Stromal cell of bone marrow (primary cell): ENCODE measurements at places on chromosomes 3 and 15.

DNA sequence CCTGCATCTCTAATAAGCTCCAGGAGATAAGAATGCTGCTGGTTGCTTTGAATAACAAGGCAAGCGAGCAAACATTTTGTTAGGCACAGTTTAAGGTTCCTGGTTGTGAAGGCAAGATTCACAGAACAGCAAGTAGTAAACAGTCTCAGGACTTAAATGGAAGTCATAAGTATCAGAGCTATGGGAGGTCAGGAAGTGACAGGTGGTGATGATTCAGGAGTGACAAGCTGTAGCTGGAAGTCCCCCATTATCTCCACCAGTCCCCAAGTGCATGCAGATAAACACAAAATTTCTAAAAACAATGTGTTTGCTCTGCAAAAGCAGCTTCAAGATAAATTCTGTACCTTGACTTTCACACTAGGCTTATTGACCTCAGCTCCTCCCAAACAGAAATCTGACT, 3.3 kb downstream of the FETUB start:
- no peak for DNase-seq

DNA sequence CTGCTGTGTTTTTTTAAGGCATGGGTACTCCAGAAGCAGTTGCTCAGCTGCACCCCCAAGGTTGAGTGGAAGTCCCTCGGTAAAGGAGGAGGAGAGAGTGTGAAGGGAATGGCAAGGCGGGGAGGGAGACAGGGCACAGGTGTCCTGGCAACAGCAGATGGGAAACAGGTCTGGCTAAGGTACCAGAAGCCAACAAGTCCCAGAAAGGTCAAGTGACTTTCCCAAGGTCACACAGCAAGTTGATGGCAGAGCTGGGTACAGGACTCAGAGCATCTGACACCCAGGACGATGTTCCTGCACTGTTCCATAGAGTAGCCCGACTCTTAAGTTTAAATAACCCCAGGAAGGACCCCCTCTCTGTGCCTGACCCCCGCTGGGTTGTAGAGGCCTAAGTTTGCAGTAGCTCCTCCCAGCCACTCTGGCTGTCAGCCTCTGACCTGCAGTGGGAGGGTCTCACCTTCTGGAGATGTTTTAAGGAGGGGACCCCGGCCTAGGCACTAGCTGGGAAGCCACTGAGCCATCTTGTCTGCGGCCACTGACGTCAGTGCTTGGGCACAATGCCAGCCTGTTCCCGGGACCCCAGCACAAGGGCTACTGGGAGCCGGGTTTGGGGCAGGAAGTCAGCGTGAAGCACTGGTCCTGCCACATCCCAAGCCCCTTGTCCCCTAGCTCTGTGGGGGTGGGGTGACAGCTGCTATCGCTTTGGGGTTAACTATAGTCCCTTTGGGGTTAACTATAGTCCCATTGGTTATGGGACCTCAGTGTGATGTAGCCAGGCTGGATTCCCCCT, 10.5 kb downstream of the CSK start:
- no peak for DNase-seq

GRCh38 chr15:77749236-77749997, 116.7 kb upstream of the LINGO1 start:
- no peak for DNase-seq

DNA sequence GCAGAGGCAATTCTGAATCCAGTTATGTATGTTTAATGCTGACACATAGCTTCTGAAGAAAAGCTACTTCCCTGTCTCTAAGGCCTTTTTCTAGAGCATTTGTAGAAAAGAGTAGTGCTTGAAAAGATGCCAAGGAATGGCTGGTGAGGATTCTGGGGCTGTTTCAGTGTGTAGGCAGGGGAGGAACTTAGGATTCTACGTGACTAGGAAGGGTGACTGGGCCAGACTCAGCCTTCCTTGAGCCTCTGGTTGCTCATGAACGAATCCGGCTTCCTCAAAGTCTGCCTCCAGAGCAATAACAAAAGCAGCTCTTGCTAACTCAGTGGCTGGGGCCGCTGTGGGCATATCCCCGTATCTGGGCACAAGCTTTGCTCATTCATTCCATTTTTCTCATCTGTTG, 104.8 kb upstream of the WNT5A start:
- DNase-seq, result no peak
